NCI-H2081 treated with DMSO at 0.1 percent for 48 hours (cell line): ENCODE measurements at places on chromosomes 2 and 18.

GRCh38 chr18:70276416-70277191 is 12.2 kb upstream of the SOCS6 start:
- no peak for DNase-seq

DNA sequence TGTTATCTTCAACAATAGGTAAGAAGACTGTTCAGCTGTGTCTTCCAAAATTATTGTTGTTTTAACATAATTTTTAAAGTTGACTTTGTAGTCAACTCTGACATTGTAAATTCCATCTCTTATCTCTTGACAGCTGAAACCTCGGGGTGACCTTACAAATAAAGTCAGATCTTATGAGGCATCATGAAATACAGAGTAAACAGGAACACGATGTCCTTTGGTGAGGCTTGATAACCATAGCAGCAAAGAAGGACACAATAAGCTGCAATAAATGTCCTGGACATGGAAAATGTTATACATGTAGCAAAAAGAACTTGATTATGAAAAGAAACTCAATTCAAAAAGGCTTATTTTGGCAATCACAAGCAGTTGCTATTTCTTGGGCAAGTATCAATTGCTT is 618.9 kb upstream of the SLC39A10 start:
- DNase-seq: no peak

- DNase-seq: no peak
Measured at GRCh38 chr2:131026919-131027318, 66.3 kb downstream of the FAM168B start.

- DNase-seq: no peak
Measured at GRCh38 chr2:120776649-120777048, 41.0 kb downstream of the GLI2 start.
